ENCODE measurements at places on chromosomes 16 and 17.
A peak's percentile ranks its signal among the peaks of the same experiment; 100 is the strongest.

GRCh38 chr16:77290451-77291115 lies 91.4 kb downstream of the SYCE1L start:
- no peak for DNase-seq

- no peak for DNase-seq
Observed at GRCh38 chr16:24990803-24991202, 24.4 kb downstream of the ARHGAP17 start.

GRCh38 chr16:88881007-88881615 lies 14.7 kb upstream of the PABPN1L start:
- no peak for DNase-seq

DNA sequence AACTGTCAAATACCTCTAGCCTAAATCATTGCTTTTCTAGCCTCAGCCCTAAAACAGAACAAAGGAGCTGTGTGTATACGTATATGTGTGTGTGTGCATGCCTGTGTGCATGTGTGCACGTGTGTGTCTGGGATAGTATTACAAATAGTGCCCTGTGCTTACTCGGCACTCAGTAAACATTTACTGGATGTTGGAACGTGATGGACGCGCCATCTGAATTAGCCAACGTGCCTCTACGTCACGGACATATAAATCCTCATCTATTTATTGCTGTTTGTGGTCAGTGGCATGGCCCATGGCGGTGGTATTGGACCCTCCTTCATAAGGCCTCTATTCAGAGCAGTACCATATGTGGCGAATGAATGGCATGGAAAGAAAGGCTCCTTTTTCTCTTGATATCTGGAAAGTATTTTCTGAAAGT lies 37.5 kb downstream of the WWP2 start:
- no peak for DNase-seq

- no peak for DNase-seq
Observed at GRCh38 chr16:88479793-88480760, 27.0 kb downstream of the ZFPM1 start.

GRCh38 chr17:75734674-75735294 lies 13.5 kb downstream of the ITGB4 start:
- DNase-seq = no peak

DNA sequence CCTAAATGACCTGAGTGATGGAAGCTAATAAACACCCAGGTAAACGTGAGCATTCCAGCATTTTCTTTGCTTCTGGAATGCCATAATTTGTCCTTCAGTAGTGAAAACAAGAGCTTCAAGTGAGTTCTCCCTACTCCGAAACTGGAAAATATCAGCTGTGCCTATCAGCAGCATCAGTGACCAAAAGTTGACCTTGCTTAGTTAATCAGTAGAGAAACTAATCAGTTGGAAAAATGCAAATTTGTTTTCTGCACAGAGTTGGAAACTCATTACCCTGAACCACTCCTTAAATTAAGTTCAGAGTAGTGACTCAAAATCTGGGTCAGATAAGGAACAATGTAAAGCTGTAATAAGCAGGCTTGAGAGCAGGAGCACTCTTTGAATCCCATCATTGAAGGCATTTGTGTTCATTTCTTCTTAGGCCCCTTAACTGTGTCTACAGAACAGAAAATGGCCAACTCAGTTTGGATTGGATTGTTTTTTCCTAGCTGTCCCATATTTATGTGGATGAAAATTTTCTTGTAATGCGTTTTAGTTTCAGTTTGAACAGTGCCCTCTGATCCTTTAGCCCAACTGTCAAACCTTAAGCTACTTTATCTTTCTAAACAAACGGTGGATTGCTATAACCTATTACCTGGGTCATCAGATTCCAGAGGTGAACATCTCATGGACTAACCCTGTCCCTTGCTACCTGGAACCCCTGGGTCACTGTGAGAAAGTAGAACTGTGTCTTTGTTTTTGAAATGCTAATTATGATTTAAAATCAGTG lies 290.4 kb downstream of the TOX3 start:
- no peak for DNase-seq

GRCh38 chr17:42422958-42423712 lies at the start of gene CAVIN1:
TSS of gene CAVIN1 (minus strand) at chr17:42423256. CDS start at chr17:42423097, 159 bp downstream.
- DNase-seq = peak; percentile 80

DNA sequence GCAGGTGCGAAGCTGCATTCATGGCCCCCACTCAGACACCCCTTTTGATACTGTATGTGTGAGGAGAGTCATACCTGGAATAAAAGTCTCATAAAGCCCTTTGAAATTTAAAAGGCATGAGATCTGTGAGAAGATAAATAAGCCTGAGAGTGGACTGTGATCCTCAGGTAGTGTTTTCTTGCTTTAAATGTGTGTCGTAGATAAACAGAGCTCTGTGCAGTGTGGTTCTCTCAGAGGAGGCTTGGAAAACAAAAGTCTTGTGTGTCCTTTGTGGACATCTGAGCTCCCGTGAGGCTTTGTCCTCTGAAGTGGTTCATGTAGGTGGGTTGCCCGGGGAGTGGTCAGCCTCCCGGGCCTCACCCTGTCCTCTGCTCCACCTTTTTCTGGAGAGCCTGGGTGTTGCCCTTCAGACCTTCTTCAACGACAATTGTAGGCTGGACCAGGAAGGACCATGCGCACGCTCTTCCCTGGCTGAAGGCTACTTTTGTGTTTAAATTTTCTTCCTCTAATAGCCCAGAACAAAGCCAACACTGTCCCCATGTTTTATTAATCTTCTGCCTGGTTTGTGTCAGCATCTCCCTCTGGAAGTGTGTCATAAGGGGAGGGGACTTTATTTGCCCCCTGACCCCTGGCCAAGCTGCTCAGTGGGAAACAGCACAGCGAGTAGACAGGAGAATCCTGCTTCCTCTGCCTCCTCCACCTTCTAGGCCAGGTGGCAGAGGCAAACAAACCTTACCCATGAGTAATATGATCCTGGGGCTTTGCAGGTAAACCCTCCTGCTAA lies 151.2 kb downstream of the MSI2 start:
- no peak for DNase-seq

DNA sequence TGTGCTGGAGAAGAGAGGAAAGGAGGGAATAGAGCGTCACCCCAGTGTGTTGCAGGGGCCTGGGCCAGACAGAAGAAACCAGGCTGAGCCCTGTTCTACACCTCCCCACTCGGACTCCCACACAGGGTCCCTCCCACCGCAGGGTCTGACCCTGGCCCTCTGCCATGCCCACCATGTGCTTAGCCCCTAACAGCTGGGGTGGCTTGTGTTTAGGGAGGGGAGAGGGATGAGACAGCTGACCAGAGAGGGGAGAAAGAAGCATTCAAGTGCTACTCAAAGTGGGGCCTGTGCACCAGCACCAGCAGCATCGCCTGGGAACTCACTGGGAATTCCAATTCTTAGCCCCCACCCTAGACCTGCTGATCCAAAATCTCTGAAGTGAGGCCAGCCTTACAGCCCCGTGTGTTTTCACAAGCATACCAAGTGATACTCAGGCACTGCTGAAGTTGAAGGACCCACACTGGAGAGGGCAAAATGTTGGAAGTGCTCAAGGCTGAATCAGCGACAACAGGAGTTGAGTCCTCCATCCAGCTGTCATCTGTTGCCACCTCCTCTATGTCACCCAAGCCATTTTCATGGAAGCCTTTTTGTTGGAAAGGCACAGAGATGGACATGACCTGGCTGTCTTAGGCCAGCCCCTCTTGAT lies 47.0 kb downstream of the FZD2 start:
- DNase-seq = no peak

DNA sequence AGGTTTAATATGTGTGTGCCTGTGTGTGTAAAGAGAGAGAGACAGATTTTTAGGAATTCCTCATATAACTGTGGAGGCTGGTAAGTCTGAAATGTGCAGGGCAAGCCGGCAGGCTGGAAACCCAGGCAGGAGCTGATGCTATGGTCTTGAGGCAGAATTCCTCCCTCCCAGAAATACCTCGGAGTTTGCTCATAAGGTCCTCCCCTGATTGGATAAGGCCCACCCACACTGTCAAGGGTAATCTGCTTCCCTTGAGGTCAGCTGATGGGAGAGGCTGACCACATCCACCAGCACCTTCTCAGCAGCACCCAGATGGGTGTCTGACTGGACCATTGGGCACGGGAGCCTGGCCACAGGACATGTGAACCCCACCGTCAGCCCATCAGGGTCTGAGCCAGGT lies 42.4 kb downstream of the C16orf95 start:
- no peak for DNase-seq

- no peak for DNase-seq
Observed at GRCh38 chr17:39848600-39848999, 15.5 kb downstream of the IKZF3 start.

- no peak for DNase-seq
Observed at GRCh38 chr16:67775273-67775672, 31.1 kb downstream of the RANBP10 start.

- no peak for DNase-seq
Observed at GRCh38 chr16:66996324-66996982, 8.1 kb downstream of the CES4A start.

DNA sequence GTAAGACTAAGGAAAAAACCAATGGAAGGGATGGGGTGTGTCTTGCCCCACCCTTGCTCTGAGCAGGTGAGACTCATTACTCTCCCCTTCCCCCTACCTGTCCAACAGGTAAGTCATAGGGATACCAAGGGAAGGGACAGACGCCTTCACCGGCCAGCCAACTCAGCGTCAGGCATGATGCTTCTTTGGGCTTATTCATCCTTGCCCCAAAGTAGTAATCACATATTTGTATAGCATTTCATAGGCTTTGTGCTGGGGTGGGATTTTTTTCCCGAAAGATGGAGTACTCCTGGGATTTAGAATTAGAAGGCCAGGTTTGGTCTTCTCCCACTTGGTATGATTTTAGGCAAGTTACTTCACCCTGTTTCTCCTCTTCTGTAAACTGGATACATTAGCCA lies 509 bp upstream of the JUP start:
- DNase-seq = no peak

DNA sequence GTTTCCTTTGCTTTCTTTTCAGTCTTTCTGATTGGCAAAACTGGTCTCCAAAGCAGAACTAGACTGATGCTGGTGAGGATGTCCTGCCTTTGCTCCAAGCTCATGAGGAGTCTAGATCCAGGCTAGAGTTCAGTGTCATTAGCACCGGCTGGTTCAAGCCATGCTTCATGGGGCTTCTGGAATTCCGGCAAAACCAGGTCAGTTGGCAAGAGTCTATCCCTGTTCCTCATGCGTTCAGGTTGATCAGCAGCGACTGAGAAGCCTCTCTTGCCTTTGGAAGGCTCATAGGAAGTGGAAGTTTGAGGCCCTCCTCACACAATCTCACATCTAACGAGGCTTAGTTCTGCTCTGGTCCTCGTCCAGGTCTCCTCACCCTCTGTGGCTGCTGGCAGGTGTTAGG lies 194.3 kb downstream of the HS3ST3A1 start:
- DNase-seq = no peak

DNA sequence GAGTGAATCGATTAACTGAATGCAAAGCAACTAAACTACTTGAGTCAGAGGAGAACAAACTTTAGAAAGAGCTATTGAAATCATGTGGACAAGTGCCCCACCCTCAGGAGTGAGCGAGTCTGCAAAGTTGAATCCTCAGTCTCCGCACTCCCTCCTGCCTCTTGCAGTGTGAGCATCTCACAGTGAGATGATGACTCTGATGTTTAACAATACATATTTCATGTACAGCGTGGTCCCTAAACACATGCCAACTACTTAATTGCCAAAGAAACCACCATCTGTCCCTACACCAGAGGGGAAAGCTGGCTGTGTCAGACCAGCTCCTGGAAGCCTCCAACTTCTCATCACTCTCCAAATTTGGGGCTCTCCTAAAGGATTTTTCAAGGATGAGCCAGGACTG lies 31.2 kb downstream of the PIMREG start:
- DNase-seq = no peak

DNA sequence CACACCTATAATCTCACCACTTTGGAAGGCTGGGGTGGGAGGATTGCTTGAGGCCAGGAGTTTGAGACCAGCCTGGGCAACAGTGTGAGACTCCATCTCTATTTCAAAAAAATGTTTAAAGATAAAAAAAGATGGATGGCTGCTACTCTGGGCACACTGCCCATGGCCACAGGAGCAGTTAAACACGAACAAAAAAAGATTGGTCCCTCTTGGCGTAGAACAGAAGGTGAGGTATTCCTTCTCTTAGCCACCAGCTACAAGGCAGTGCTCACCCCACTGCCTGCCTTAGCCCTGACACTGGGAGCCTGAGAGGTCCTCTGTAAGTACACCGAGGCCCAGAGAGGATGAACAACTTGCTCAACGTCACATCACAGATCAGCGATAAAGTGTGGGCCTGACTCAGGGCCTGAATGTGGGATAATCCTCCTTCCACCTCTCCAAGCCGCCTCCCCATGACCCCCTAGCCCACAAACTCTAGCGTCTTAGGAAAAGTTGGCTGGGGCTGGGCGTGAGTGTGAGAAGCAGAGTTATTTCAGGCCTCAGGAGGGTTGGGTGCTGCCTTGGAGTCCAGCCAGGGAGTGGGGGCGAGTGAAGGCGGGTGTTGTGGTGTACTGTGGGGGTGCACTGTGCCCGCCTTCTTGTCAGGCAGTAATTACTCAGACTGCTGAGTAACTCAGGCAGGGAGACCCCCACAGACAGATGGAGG lies 2.3 kb upstream of the DPH1 start:
- DNase-seq = no peak

Data from HS-27A (cell line).